ENCODE measurements at places on chromosomes 5 and 9.
A peak's percentile ranks its signal among the peaks of the same experiment; 100 is the strongest.

DNA sequence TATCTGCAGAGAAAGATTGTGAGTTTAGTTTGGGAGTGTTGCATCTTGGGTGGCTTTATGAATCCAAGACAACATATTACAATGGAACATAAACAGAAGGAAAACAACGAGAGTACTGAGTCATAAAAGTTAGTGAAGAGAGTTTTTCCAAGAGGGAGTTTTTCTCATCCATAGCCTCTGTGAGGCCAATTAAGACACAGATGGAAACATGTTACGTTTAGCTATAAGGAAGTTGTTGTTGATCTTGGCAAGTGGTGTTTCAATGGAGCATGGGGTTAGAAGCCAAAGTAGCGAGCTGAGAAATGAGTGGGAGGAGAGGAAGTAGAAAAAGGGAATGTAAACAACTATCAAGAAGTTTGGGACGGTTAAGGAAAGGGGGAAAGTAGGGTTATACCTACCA, 53.3 kb upstream of the SPATA31D4 start:
- H3K36me3 ChIP-seq = no peaks in the 10 kb centered on the region
- no peak overlapping the region for H3K27ac ChIP-seq
- no peak for DNase-seq
- H3K27me3 ChIP-seq = no peaks in the 10 kb centered on the region
- no peak overlapping the region for H3K4me3 ChIP-seq
- no peaks in the 10 kb centered on the region for H3K4me1 ChIP-seq

DNA sequence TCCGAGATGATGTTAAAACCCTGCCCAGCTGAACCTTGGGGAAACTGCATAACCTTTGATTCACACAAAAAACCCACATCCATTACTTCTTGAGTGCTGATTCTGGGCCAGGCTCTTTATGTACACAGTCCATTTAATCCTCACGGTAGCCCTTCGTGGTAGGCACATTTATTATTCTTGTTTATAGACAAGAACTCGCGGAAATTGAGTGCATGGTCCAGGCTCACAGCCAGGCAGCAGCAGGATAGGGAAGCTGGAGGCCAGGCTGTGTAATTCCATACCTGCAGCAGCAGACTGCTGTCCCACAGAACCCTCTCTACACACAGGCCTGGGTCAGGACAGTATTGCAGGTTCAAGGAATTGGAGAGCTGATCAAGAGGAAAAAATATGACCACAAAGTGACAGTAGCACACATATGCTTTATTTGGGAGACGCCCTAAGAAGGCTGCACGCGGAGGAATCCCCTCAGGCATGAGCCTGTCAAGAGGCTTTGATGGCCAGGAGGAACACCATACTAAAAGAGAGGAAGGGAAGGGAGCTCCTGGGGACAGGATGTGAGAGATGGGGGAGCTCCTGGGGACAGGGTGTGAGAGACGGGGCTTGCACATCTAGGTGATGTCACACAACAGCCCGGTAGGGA, 28.4 kb upstream of the FAM120A start:
- H3K27me3 ChIP-seq = no peaks in the 10 kb centered on the region
- H3K4me1 ChIP-seq = no peaks in the 10 kb centered on the region
- no peaks in the 10 kb centered on the region for H3K36me3 ChIP-seq
- H3K27ac ChIP-seq = no peak overlapping the region

DNA sequence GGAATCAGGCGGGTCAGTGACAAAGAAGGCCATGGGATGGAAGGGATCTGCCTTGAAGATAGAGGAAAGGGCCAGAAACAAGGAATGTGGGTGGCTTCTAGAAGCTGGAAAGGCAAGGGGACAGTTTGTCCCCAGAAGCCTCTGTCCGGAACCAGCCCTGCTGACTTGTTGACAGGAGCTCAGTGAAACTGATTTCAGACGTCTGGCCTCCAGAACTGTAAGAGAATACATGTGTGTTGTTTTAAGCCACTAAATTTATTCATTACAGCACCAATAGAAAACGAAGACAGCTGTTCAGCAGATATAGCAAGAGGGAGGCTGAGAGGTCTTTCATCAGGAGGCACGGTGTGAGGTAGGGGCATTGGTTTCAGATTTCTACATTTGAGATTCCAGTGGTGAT, 422.5 kb downstream of the KDM4C start:
- no peaks in the 10 kb centered on the region for H3K4me1 ChIP-seq
- no peaks in the 10 kb centered on the region for H3K36me3 ChIP-seq
- no peak overlapping the region for H3K4me3 ChIP-seq
- no peaks in the 10 kb centered on the region for H3K27me3 ChIP-seq

GRCh38 chr9:71897577-71897976, 13.4 kb downstream of the ABHD17B start:
- no peak for DNase-seq
- H3K27me3 ChIP-seq = no peaks in the 10 kb centered on the region
- H3K4me3 ChIP-seq = no peak overlapping the region

GRCh38 chr9:13569602-13570067, 290.1 kb upstream of the MPDZ start:
- no peak overlapping the region for H3K27ac ChIP-seq
- DNase-seq = no peak
- no peaks in the 10 kb centered on the region for H3K36me3 ChIP-seq
- no peaks in the 10 kb centered on the region for H3K27me3 ChIP-seq

GRCh38 chr5:17989036-17989435, 354.8 kb downstream of the TAF11L14 start:
- DNase-seq = no peak
- H3K36me3 ChIP-seq = no peaks in the 10 kb centered on the region
- no peak overlapping the region for H3K4me3 ChIP-seq
- no peaks in the 10 kb centered on the region for H3K27me3 ChIP-seq

DNA sequence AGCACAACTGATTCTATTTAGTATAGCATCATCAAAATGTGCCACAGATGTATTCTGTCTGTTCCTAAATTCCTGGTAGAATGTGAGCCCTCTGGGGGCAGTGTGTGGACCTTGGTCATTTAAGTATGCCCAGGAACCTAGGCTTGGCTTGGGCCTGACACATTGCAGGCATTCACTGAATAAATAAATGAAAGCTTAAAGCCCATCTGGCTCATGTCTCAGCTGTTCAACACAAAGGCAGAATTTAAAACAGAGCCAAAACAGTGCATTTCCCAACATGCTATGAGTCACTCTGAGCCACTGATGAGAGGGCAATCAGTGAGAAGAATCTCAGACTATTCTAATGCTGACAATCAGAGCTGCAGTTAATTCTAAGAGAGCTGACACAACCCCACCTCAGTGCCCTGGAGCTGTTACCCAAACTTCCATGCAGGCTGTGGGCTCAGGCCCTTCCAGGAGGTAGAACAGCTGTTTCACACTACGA, 8.1 kb downstream of the FAM193B start:
- no peak overlapping the region for H3K4me3 ChIP-seq
- peak overlapping the region; percentile 91 for H3K27ac ChIP-seq
- H3K27me3 ChIP-seq = no peaks in the 10 kb centered on the region
- no peaks in the 10 kb centered on the region for H3K36me3 ChIP-seq
- DNase-seq = peak; percentile 49
- H3K4me1 ChIP-seq = no peaks in the 10 kb centered on the region

DNA sequence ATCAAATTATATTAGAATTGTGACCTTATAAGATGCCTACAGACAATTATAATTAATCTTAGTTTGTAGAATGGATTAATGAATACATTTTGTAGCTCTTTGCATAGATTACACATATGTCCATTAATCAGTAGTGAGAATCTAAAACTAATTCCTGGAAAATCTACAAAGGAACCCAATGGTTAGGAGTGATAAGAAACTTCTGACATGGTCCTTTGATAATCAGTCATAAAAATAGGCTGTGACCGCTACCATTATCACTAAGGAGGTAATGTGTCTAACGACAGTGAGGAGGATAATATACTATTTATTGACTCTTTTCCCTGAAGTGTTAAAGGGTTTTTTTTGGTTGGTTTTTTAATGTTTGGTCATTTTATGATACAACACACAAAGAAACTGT, 46.6 kb downstream of the BNC2 start:
- no peaks in the 10 kb centered on the region for H3K27me3 ChIP-seq
- H3K4me1 ChIP-seq = peaks cover under 1% of the 10 kb centered on the region
- H3K4me3 ChIP-seq = no peak overlapping the region
- no peaks in the 10 kb centered on the region for H3K36me3 ChIP-seq
- no peak for DNase-seq
- H3K27ac ChIP-seq = no peak overlapping the region

DNA sequence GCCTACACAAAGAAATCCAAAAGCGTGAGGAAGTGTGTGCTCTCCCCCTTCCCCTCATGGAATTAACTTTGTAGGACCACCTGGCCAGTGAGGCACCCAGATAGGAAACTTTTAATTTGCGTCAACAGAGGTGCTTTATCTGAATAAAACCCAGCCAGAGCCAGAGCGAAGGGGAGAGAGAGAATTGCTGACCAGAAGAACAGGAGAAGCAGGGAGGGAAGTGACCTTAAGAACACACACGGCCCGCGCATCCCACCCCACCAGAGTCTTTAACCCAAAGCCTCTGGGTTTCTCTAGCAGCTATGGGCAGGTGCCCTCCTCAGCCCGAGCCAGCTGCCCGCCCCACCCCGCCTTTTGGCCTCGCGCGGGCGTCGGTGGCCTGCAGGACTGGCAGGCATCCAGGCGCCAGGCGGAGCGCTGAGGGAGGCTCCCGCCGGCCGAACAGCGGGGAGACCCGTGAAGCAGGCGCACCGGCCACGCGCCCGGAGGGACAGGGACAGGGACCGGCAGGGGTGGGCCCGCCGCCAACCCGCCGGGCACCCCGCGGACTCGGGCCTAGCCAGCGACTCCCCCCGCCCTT, 580 bp downstream of the ERAP1 start:
- peak; percentile 44 for DNase-seq
- H3K4me1 ChIP-seq = no peaks in the 10 kb centered on the region
- H3K4me3 ChIP-seq = peak overlapping the region; percentile 100
- H3K36me3 ChIP-seq = no peaks in the 10 kb centered on the region

GRCh38 chr5:157598350-157598936, 22.9 kb upstream of the ADAM19 start:
- no peak for DNase-seq
- H3K27ac ChIP-seq = no peak overlapping the region
- H3K4me1 ChIP-seq = peaks cover 15% of the 10 kb centered on the region
- H3K4me3 ChIP-seq = no peak overlapping the region
- no peaks in the 10 kb centered on the region for H3K27me3 ChIP-seq

GRCh38 chr5:60372786-60373185, 327.2 kb downstream of the DEPDC1B start:
- no peaks in the 10 kb centered on the region for H3K27me3 ChIP-seq
- DNase-seq = no peak
- H3K4me3 ChIP-seq = no peak overlapping the region
- no peaks in the 10 kb centered on the region for H3K36me3 ChIP-seq
- H3K4me1 ChIP-seq = no peaks in the 10 kb centered on the region

Measured in tibial nerve (tissue), 4 donors.